ENCODE measurements at places on chromosomes 12 and 14.

GRCh38 chr14:34348592-34348991 lies 113.4 kb downstream of the SPTSSA start:
- DNase-seq: no peak

GRCh38 chr12:95551305-95551704 lies at the start of gene USP44:
USP44 (minus strand) TSS chr12:95551476; CDS start chr12:95534256, 17,220 bp downstream.
- DNase-seq: no peak

DNA sequence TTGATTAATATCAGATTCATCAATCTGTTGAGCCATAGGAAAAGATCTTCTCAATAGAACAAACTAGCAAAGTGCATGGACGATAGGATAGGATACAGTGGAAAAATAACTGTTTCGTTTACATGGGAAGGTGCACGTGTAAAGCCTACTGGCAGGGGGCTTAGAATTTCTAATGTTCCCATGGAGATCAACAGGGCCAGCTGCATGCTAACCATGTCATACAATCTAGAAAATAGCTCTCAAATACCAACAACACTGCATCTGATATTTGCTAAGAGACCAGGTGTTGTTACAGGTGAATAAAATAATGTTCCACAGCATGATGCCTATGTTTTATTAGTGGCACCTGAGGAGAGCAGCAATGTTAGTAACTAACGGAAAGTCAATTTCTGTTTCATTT lies 72.5 kb downstream of the ACSS3 start:
- DNase-seq: no peak

- no peak for DNase-seq
Observed at GRCh38 chr14:73944432-73945158, 5.3 kb downstream of the FAM161B start.

GRCh38 chr12:8033153-8034044 lies 883 bp downstream of the FOXJ2 start:
- DNase-seq: no peak

GRCh38 chr12:109983432-109984142 lies 12.6 kb downstream of the GIT2 start:
- DNase-seq: no peak

GRCh38 chr14:69268763-69269162 lies 8.8 kb downstream of the GALNT16 start:
- DNase-seq: no peak

GRCh38 chr12:14952299-14952921 lies 9.0 kb downstream of the ARHGDIB start:
- DNase-seq: no peak

GRCh38 chr12:132222096-132222807 lies 78.0 kb downstream of the NOC4L start:
- no peak for DNase-seq

GRCh38 chr14:32354716-32355115 lies 25.6 kb downstream of the AKAP6 start:
- no peak for DNase-seq

DNA sequence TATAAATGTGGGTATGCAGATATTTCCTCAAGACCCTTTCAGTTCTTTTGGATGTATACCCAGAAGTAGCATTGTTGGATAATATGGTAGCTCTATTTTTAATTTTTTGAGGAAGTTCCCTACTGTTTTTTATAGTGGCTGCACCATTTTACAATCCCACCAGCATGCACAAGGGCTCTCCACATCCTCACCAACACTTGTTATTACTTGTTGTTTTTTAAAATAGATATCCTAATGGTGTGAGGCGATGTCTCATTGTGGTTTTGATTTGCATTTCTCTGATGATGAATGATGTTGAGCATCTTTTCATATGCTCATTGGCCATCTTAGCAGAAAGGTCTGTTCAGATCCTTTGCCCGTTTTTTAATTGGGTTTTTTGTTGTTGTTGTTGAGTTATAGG lies 47.1 kb downstream of the DIP2B start:
- no peak for DNase-seq

GRCh38 chr12:89571491-89572195 lies 45.8 kb upstream of the POC1B start:
- DNase-seq: no peak

- DNase-seq: no peak
Observed at GRCh38 chr12:93456077-93456476, 11.2 kb upstream of the MRPL42 start.

GRCh38 chr12:100166232-100166631 lies 23.6 kb upstream of the BLTP3B start:
- DNase-seq: no peak

GRCh38 chr14:92940543-92940942 lies 17.6 kb downstream of the CHGA start:
- DNase-seq: no peak

- no peak for DNase-seq
Observed at GRCh38 chr14:29853272-29853671, 74.4 kb downstream of the PRKD1 start.

DNA sequence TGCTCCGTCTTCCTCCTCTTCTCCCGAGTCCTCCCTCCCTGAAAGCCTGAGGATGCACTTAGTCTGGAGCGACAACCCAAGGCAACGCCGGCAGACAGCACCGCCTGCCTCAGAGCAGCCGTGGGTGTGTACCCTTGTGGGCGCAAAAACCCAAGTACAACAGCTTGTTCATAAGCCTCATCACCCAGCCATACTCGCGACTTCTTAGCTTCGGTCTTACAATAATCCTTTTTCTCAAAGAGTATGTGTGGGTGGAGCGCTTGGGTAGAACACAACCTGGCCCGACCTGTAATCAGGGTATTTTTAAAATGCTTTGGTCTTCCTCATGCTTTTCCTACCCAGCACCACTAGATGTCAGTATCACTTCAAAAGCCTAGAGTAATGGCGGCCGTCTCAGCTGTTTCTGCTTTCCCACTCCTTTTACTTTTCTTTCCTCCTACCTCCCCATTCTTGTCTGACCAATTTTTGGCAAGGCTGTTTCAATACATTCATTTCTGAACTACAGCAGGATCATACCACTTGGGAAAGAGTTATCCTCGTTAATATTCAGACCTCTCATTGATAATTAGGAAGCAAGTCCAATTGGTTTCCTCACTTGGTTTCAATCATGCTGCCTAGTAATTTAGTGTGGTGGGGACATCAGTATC lies 198.9 kb downstream of the EPS8 start:
- no peak for DNase-seq

DNA sequence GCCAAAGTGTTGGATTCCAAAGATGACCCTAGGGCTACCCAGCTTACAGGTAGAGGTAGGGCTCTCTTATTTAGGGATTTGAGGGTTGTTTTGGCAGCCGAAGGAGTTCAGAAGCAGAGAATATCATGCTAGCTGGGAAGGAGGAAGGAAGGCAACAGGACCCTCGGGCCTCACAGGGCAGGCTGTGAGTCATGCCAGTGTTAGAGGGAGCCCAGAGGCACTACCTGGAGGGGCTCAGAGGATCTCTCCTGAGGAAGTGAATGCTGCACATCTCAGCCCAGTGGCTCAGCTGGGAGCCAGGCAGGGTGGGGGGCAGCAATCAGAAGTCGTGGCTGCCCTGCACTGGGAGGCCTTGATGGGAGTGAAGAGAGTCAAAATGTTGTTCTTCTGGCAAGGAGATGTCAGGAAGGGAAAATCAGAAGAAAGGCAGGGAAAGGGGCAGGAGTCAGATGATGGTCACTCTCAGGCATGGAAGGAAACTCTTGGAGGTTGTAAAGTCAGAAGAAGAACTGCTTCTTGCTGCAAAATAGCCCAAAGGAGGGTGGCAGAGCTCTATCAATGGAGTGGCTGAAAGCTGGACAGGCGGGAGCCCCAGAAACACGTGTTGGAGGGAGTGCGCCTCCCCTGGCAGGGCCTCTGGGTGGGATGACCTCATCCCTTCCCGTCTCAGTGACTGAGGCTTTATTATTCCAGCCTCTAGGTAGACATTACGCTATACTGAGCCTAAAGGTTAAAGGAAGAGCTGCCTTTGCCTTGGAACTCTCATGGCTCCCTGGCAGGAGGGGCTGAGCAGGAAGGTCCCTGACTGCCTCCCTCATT lies 141.3 kb downstream of the SMOC1 start:
- DNase-seq: no peak

GRCh38 chr12:4273652-4274395 lies at the start of gene CCND2:
CCND2 (plus strand) TSS chr12:4273762; CDS start chr12:4274041, 279 bp downstream.
- DNase-seq: peak; percentile 61

- DNase-seq: no peak
Observed at GRCh38 chr12:7039403-7039802, 21.1 kb upstream of the C1S start.

GRCh38 chr12:115155665-115156645 lies 472.0 kb upstream of the TBX3 start:
- no peak for DNase-seq

- DNase-seq: no peak
Observed at GRCh38 chr12:110732572-110732971, 10.1 kb downstream of the PPP1CC start.

- no peak for DNase-seq
Observed at GRCh38 chr14:64715146-64715627, 11.0 kb downstream of the PLEKHG3 start.

DNA sequence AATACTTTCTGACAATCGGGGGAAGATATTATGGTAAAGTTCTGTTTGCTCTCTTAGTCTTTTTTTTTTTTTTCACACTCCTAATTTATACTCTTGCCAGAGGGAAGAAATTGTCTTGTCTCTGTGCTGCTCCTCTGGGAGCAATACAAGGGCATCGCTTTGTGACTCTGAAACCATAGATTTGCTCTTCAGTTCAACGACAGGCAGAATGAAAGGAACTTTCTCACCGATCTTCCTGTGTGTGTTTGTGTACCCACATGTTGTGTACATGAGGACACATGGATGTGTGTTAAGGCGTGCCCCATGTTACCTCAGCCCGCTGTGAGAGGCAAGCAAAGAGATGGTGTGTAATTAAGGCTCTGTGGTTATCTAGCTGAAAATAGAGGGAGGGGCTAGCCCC lies 457.6 kb downstream of the EGLN3 start:
- DNase-seq: no peak

DNA sequence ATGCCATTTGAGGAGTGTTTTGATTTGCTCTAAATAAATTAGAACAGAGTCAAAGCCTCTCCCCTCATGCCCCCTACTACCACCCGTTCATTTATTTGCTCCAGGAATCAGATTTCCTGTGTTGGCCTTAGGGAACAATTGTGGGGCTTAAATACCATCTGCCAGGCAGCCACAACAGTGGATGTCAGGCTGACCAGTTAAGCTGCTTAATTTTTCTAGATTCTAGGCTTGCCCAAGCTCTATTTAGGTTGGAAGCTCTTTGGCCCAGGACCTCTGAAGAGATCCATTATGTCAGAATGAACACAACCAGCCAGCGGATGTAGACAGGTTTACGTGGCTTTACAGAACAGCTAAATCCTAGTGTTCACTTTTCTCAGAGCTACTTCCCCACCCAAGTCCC lies 1.0 kb upstream of the TIMELESS start:
- DNase-seq: no peak

- DNase-seq: no peak
Observed at GRCh38 chr12:91367234-91367849, 184.7 kb upstream of the DCN start.

- DNase-seq: no peak
Observed at GRCh38 chr14:89900802-89901201, 53.7 kb downstream of the EFCAB11 start.

DNA sequence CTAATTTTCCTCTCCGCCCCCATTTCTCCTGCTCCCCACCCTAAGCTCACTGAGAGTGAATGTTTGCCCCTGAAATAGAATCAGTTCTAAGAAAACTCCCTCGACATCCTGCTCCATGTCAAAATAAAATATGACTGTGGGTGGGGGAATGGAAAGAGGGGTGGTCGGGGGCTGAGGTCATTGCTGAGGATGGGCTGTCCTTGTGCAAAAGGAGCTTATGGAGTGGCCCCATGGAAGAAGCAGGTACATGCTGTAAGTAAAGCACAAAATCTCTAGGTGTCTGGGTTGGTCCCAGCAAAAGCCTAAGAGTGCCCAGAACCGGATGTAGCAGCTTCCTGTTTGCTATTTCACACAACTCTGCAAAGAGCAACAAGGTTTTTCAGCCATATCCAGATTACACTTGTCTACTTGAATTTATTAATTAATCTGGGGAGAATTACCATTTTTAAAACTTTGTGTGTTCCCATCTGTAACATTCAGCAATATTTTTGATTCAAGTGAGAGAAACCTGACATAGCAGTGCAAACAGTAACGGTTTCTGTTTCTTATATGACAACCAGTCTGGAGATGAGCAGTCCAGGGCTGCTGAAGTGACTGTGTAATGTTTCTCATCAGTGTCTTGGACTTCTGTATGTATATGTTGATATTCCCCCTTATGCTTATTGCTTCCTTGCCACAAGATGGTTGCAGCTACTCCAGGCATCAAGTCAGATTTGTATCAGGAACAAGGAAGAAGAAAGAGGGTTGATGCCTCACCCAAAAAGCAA lies 40.4 kb upstream of the GZMB start:
- no peak for DNase-seq

GRCh38 chr12:116456330-116457082 lies 102.7 kb upstream of the MAP1LC3B2 start:
- DNase-seq: no peak

DNA sequence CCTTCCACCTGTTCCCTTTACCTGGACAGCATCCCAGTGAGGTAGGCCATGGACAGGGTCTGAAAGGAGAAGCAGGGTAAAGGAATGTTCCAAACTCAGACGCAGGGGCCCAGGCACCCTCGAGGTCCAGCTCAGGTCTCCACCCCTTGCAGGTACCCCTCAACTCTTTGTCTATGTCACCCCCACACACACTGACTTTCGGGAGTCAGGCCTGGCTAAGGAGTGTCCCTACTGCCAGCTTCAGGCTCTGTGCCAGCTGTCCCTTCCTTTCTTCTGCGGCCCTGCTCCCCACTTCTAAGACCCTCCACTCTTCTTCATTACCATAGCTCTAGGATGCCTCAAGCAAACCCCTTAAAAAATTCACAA lies 13.6 kb downstream of the FAIM2 start:
- DNase-seq: no peak

DNA sequence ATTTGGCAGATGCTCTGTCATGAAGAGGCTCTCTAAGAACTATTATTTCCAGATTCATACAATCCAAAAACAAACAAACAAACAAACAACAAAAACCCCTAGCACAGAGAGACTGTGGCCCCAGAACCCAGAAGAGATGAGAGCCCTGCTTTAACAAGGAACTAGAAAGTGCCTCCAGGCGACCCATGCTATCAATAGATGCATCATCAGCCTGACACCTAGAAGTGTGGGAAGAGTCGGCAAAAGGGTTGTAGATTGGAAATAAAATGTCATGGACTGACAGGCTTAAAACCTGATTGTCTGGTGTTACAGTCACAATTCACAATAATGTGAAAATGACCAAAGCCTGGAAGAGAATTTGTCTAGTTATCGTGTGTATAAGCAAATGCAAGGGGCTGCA lies 50.6 kb upstream of the FLRT2 start:
- no peak for DNase-seq

DNA sequence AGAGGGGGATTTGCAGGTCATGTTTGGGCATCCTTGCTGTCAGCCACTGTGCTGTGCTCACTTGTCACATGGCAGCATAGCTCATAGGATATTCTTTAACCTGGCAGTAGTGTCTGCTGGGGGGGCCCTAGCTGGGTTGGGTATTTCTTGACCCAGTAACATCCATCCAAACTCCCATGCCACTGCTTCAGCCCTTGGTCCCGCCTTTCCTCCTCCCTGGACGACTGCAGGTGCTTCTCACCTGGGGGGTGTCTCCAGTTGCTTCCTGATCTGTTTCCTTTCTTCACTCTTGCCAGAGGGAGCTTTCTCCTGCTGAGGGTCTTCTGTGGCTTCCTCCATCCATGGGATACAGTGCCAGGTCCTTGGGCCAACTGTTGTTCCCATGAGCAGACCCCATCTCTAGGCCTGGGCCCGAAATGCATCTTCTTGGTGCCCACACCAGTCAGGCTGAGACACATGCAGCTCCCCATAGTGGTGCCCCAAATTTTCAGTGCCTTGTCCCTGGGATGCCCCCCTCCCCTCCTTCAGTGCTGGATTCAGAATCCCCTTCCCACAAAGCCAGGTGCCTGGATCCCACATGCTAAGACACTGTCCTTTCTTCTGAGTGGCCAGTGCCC lies 20.5 kb downstream of the C14orf132 start:
- no peak for DNase-seq

Measured in activated naive CD8-positive, alpha-beta T cell treated with anti-CD3 and anti-CD28 coated beads, Interleukin-2, amount 50 U/mL, for 16 hours (primary cell).